ENCODE measurements at places on chromosomes 16 and 17. TPM values are rescaled to one million over a fixed set of nuclear protein-coding genes. Genes with fewer than 3 reads are reported as not detected.

SLC16A13 gene
- 3.3 TPM for polyA plus RNA-seq

CD300LB gene
- polyA plus RNA-seq = 0.11 TPM

GDPD1 gene
- polyA plus RNA-seq = 11.3 TPM

HSPB9 gene
- polyA plus RNA-seq = 0.17 TPM

ZNF688 gene
- polyA plus RNA-seq = 9.0 TPM

HOXB4 gene
- polyA plus RNA-seq = 7.8 TPM

HCRT gene
- not detected for polyA plus RNA-seq

PDE6G gene
- 12.7 TPM for polyA plus RNA-seq

CDH8 gene
- 5.2 TPM for polyA plus RNA-seq

CSH2 gene
- 1.2 TPM for polyA plus RNA-seq

RNF227 gene
- 5.0 TPM for polyA plus RNA-seq

EVI2B gene
- polyA plus RNA-seq = 2.7 TPM

SMURF2 gene
- 39.6 TPM for polyA plus RNA-seq

TBC1D3L gene
- polyA plus RNA-seq = 11.6 TPM

ZNF469 gene
- polyA plus RNA-seq = 0.91 TPM

AANAT gene
- polyA plus RNA-seq = 0.35 TPM

MAP2K3 gene
- 21.8 TPM for polyA plus RNA-seq

ASPA gene
- polyA plus RNA-seq = 24.3 TPM

TNS4 gene
- 0.06 TPM for polyA plus RNA-seq

PLD2 gene
- 35.9 TPM for polyA plus RNA-seq

RUNDC1 gene
- polyA plus RNA-seq = 15.9 TPM

CACNG5 gene
- 3.4 TPM for polyA plus RNA-seq

EFCAB5 gene
- 3.0 TPM for polyA plus RNA-seq

SPN gene
- polyA plus RNA-seq = 2.6 TPM

CLEC19A gene
- polyA plus RNA-seq = 0.11 TPM

CTRB1 gene
- not detected for polyA plus RNA-seq

KRT24 gene
- polyA plus RNA-seq = not detected

DOC2A gene
- polyA plus RNA-seq = 1.7 TPM

KRTAP9-2 gene
- polyA plus RNA-seq = not detected

CXCL16 gene
- 11.0 TPM for polyA plus RNA-seq

SLC13A2 gene
- polyA plus RNA-seq = 15.6 TPM

Measured in right renal cortex interstitium (tissue), 3 donors.